ENCODE measurements at places on chromosomes 7 and 10. TPM values are rescaled to one million over a fixed set of nuclear protein-coding genes. Genes with fewer than 3 reads are reported as not detected.

NCF1 gene
- total RNA-seq = 0.29 TPM

LRRC61 gene
- 2.3 TPM for total RNA-seq

CRHR2 gene
- not detected for total RNA-seq

FOXI2 gene
- not detected for total RNA-seq

ENTPD7 gene
- 43.1 TPM for total RNA-seq

SSC4D gene
- 0.66 TPM for total RNA-seq

SYT15 gene
- total RNA-seq = 0.43 TPM

TFPI2 gene
- total RNA-seq = 1,118 TPM

SLC26A5 gene
- not detected for total RNA-seq

CDH23 gene
- total RNA-seq = under 0.01 TPM

CPA2 gene
- total RNA-seq = not detected

GRID2IP gene
- total RNA-seq = not detected

UPK3B gene
- not detected for total RNA-seq

BAMBI gene
- total RNA-seq = 280 TPM

NPY4R2 gene
- total RNA-seq = not detected

RGR gene
- total RNA-seq = not detected

ECHDC3 gene
- 7.4 TPM for total RNA-seq

NEUROG3 gene
- not detected for total RNA-seq

LLCFC1 gene
- not detected for total RNA-seq

POU6F2 gene
- total RNA-seq = 0.86 TPM

WDFY4 gene
- total RNA-seq = not detected

STAG3 gene
- 0.44 TPM for total RNA-seq

OPN4 gene
- total RNA-seq = not detected

FFAR4 gene
- not detected for total RNA-seq

GHRHR gene
- not detected for total RNA-seq

Measured in placental pericyte (primary cell).